ENCODE measurements at places on chromosomes 2 and 18.

GRCh38 chr2:20595439-20596192, 55.3 kb downstream of the HS1BP3 start:
- no peak for DNase-seq

DNA sequence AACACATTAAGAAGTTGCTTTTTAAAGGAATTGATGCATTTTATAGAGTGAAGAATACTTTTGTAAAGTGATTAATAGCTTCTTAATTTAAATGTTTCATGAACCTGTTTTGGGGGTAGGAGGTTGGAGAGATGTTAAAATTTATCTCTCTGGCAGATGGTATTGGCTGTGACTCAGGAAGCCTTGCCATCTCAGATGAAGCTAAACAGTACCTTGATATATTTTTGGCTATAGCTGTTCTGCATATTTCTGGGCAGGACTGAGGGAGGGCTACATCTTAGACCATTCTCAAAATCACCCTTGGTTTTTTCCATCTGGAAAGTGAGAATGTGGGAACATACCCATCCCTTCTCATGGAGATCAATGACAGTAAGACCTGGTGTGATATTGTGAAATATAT, 13.4 kb downstream of the CAPN14 start:
- DNase-seq: no peak

- DNase-seq: no peak
These were observed 5.0 kb upstream of the FARP2 start for GRCh38 chr2:241350878-241351639.

GRCh38 chr2:8594731-8595427, 87.0 kb upstream of the ID2 start:
- no peak for DNase-seq

- peak; percentile 50 for DNase-seq
These were observed 46.8 kb upstream of the DARS1 start for GRCh38 chr2:136032192-136032591.

GRCh38 chr2:17076533-17076932, 410.9 kb upstream of the CYRIA start:
- DNase-seq: no peak

- DNase-seq: no peak
These were observed 31.5 kb upstream of the NFE2L2 start for GRCh38 chr2:177296040-177296439.
